ENCODE measurements at places on chromosomes 2 and 18.

DNA sequence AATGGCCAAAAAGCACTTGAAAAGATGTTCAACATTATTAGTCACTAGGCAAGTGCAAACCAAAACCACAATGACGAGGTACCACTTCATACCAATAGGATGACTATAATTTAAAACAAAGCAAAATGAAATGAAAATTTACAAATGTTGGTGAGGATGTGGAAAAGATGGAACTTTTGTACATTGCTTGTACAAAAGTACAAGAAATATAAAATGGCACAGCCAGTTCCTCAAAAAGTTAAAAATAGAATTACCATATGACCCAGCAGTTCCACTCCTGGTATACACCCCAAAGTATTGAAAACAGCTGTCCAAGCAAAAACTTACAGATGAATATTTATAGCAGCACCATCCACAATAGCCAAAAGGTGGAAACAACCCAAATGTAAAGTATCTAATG is 107.8 kb upstream of the XPO1 start:
- DNase-seq = peak; percentile 56

- no peak for DNase-seq
Measured at GRCh38 chr18:46338205-46338604, 234.0 kb downstream of the HAUS1 start.

- no peak for DNase-seq
Measured at GRCh38 chr18:56560992-56561391, 77.4 kb downstream of the TXNL1 start.

GRCh38 chr18:79962835-79963657 is 1.4 kb upstream of the HSBP1L1 start:
- DNase-seq = peak; percentile 71

DNA sequence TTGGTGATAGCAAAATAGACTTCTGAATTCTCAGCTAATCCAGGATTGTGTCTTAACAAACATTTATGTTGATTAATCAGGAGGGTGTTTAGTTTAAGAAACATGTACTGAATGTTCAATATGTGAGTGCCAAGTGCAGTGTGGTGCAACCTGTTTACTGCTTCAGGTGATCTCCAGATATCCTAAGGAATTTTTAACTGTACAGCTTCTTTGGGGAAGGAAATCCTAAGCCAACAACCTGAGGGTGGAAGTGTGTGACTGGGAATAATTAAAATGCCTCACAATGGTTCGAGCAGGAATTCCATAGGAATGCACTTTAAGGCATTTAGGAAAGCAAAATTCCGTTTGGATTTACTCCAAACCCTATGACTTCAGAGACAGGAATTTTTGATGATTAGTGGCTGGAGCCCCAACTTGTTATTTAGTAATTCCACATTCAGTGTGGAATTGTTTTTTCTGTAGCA is 16.4 kb downstream of the CRIM1 start:
- peak; percentile 95 for DNase-seq

Data from PC-3 (cell line).